ENCODE measurements at places on chromosomes 7 and 10.

DNA sequence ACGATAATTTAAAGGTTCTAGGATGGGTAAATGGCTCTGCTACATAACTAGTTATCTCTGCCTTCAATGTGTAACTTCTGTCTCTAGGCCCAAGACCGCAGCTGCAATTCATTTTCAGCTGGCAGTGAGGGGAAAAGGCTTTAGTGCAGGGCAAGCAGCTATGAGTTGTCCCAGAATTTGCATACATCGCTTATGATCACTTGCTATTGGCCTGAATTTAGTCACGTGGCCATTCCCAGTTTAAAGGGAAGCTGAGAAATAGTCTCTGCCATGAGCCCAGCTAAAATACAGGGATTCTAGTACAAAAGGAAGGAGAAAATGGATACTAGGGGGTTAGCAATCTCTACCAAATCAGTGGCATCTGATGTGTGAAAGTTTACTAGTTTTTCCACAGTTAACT, 145.8 kb upstream of the IMMP2L start:
- DNase-seq, result no peak

DNA sequence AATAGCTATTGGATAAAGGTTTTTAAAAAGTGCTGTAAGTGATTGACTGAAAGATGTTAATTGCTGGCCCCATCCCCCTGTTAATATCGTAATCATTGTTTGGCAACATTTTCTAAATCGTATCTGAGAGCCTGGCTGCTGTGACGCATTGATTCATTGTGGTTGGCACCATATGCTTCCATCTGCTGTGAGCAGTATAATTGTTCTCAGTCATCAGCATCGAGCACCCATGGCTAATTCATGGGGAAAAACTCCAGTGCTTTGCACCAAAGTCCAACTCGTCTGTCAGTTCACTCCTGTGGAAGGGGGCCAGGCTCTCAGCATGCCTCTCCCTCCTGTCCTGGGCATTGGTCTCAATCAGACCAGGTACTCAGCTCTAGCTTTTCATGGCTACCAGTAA, 205.2 kb downstream of the STK31 start:
- no peak for DNase-seq

- DNase-seq, result no peak
Observed at GRCh38 chr10:25501912-25502311, 327.1 kb downstream of the GPR158 start.

DNA sequence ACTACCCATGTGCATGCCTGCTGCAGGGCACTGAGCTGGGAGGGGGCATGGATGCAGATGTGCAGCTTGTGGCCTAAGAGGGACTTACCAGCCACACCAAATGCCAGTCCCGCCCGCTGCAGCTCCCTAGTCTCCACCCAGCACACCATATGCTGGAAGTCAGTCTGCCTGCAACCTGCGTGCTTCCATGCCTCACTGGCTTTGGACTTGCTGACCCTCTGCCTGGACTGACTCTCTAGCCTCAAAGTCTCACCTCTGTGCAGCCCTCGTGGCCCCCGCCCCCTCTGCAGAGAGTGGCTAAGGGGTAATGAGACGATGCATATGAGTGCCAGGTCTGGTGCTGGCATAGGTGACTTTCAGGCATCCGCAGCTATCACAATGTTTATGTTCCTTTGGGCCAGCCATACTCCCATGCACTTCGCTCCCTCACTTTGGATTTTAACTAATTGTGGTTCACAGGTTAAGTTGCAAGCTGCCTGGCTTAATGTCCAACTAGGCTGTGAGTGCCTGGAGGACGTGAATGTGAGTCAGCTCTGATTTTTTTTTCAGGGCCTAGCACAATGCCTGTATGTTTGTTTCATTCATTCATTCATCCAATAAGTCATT, 21.7 kb downstream of the TRIM8 start:
- DNase-seq, result no peak

DNA sequence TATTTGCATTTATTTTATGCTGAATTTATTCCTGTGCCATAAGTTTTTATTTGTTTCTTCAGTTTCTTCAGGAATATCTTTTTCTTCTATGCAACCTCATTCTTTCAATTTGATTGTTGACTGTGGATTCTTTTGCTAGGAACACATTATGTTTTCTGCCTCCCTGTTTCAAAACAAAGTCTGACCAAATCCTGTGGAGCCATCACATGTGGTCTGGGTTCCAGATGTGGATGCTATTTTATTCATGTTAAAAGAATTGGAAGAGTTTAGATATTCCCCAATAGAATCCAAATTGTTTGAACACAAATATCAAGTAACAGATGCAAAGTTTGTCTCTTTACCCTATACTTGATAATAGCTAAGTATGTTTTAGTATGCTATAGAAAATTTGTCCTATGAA, 56.8 kb upstream of the LRRC17 start:
- no peak for DNase-seq

GRCh38 chr10:113438652-113439051, 114.2 kb upstream of the HABP2 start:
- no peak for DNase-seq

DNA sequence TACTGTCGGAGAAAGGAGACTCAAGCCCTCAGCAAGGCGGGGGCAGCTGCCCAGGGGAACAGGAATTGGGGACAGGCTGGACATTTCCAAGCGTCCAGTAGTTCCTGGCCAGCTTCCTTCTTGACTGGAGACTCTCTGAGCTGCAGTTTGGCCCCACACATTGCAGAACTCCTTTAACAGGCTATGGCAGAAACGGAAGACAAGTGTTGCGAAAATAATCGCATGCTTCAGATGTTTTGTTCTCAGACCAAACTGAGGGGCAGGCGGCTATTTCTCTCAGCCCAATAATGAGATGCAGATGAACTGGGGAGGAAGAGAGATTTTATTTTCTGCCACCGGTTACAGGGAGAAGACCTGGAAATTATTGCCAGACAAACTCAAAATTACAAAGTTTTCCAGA, 88.0 kb upstream of the PFKP start:
- no peak for DNase-seq

DNA sequence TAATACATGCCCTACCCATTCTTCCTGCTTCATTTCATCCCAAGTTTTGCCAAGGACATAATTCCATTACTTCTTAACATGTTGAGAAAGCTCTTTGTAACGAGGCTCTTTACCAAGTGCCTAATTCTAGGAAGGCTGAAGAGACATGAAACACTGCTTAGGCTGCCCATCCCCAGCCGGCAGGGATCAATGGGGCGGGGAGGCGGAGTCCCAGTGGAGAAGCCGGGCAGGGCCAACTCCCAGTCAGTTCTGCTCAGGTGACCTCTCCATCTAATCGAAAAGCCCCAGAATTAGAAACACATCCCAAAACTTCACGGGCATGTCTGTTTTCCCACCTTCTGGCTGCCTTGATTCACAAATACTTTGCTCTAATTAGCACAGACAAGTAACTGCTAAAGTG, 89.5 kb upstream of the LYZL1 start:
- no peak for DNase-seq
